ENCODE measurements at places on chromosomes 4 and X.

GRCh38 chrX:107764845-107765608 lies 10.6 kb downstream of the TSC22D3 start:
- no peak for DNase-seq

DNA sequence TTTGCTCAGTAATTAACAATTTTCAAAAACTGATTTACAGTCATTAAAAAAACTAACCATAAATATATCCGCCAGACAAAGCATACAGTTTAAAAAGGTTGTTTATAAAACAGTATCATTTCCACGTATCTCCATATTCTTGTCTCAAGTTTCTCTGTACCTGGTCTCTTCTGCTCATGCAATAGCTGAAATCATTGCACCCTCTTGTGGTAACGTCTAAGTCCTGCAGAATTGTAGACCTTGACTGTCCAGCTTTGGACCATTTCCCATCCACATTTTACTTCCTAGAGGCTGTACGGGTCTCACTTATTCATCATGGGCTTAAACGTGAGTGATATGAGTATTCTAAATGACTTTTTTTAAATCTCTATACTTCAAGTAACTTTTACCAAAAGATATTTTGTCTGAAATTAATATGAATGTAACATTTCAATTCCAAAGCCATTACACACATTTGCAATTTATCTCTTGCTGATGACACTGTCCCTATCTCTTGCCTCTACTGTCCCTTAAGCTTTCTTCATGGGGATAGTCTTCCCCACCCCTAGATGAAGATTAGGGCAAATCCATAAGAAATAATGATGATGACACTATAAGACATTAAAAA lies 118.5 kb downstream of the BTC start:
- peak; percentile 76 for DNase-seq

GRCh38 chr4:144647095-144647561 lies 1.2 kb downstream of the HHIP start:
- peak; percentile 51 for DNase-seq

- DNase-seq = no peak
Observed at GRCh38 chrX:22999696-23000223, at the start of gene DDX53. Gene DDX53, plus strand, starts transcription at chrX:22999960. Its CDS starts 98 bp downstream, at chrX:23000058.

DNA sequence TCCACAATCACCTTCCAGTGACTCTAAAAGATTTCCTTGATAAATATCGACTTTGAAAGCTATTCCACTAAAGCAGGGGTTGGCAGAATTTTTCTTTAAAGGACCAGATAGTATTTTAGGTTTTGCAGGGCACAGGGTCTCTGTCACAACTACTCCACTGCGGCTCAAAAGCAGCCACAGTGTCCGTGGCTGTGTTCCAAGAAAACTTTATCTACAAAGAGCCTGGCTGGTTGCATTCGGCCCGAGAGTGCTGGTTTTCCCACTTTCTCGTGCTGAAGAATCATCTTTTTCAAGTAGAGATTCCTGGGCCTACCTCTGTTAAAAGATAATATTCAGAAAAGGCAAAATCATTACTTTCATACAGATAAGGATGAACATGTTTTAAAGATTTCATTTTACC lies 55.6 kb downstream of the TSPAN7 start:
- no peak for DNase-seq

DNA sequence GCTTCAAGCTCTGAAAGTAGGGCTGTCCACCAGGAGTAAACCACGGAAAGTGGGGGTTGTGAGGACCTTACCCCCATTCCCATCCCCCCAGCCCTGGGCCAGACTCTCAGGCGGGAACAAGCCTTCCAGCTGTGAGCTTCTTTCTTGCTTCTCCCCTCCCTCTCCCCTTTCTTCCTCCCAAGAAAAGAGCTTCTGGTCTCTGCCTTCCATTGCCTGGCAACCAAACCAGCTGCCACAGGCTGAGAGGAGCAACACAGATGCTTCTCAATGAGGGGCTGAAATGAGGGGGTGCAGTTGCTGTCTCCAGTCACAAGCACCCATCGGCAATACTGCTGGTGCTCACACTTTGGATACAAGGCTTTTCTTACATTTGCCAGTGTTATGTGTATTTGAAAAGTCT lies 72.5 kb downstream of the SLC16A2 start:
- no peak for DNase-seq

GRCh38 chr4:35970366-35970960 lies 273.9 kb downstream of the ARAP2 start:
- no peak for DNase-seq

DNA sequence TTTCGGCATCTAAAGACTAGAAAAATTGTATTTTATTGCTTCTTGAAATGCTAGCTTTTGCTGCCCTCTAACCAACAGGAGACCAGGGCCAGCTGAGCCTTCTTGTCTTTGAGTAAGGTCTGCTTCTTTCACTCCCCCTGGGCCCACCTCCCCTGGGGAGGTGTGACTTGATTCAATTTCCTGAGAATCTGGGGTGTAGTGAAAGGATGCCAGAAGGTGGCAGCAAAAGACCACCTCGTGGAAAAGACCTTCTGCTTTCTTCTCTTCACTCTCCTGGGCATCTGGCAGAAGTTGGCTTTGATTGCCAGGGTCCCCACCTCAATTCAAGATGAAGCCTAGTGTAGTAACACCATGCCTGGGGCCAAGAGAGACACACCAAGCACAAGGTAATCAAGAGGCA lies 96.5 kb upstream of the MAOA start:
- peak; percentile 2 for DNase-seq

GRCh38 chrX:151902813-151903591 lies 9.7 kb upstream of the MAGEA4 start:
- peak; percentile 66 for DNase-seq

- no peak for DNase-seq
Observed at GRCh38 chrX:16089086-16089485, 34.3 kb upstream of the GRPR start.

DNA sequence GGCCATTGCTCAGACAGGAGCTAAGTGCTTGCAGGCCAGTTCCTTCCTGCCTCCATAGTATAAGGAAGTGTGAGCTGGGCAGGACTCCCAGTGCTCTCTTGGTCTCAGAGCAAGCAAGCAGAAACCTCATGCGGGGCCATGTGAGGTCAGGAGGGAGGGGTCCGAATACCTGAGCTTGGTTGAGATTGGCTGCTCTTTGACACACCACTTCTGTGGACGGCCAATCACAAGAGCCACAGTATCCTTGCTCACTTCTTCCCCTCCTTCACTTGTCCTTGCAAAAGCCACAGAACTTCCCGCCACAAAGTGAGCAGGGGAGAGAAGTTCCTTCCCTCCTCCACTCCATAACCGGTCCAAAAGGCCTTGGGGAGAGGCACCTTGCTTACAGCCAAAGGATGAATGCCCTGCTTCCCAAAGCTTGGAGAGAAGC lies 56.7 kb downstream of the PRPS1 start:
- DNase-seq = no peak

DNA sequence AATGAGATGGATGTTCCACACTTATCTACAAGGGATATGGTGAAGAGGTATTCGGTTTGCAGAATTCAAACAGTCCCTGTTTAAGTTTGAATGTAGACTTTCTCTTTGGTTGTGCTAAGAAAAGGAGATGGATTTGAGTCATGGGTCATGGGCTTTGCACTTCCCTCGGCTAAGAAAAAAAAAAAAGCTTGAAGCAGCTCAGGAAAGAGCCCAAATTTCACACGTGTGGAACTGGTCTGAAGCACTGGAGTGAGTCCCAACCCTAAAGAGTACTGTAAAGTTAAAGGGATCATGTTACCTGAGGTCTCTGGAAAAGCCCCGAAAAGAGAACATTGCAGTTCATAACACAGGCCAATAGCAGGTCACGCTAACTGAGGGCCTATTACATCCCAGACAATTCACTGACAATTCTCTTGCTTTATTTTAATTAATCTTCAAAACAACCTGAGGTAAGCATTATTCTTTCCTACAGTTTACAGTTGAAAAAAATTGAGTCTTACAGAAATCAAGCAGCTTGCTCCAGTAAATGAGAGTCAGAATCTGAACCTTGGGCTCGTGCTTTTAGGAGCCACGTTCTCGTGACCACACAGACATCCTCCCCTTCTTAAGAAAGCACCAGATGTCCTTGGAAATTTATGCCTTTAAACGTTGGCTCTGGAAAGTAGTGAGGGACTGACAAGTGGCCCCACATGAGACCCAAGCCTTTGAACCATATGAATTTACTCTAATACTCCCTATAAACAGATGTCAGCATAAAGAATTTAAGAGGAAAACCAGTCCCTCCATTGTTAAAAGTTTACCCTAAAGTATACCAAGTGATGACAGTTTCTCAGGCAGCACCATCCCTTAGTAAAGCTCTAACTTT lies 89.3 kb downstream of the MAD2L1 start:
- no peak for DNase-seq

DNA sequence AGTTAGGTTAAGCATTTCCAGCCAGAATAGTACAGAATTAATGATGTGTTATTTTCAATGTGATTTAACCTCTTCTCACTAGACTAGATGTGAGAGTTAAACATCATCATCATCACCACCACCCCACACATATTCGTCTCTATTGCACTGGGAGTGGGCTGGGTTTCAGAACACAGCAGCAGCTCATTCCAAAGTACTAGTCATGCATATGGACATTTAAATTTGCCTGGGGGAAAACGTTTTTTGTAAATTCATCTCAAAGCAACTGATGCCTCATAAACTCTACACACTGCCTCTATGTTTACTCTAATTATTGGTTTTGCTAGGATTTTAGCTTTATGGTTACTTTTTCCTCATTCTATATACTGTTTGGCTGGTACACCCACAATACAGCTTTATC lies 509.1 kb downstream of the PPP4R3C start:
- no peak for DNase-seq

- peak; percentile 80 for DNase-seq
Observed at GRCh38 chr4:161936625-161937550, 226.9 kb downstream of the FSTL5 start.

DNA sequence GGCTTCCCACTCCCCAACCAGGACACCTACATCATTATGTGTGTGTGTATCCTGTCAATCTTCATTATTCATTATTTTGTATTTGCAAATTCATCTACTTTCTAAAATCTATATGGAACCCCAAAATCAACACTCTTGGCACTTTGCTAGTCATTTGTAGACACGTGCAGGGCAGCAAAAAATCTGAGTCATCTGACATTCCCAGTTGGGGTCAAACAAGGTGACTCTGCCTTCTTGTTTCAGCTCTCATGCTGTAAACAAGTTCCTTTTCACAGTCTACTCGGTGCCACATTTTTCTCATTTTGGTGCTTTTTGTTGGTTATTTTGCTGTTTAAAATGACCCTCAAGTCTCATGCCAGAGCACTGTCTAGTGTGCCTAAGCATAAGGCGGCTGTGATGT lies 5.9 kb downstream of the MRFAP1L1 start:
- peak; percentile 33 for DNase-seq

DNA sequence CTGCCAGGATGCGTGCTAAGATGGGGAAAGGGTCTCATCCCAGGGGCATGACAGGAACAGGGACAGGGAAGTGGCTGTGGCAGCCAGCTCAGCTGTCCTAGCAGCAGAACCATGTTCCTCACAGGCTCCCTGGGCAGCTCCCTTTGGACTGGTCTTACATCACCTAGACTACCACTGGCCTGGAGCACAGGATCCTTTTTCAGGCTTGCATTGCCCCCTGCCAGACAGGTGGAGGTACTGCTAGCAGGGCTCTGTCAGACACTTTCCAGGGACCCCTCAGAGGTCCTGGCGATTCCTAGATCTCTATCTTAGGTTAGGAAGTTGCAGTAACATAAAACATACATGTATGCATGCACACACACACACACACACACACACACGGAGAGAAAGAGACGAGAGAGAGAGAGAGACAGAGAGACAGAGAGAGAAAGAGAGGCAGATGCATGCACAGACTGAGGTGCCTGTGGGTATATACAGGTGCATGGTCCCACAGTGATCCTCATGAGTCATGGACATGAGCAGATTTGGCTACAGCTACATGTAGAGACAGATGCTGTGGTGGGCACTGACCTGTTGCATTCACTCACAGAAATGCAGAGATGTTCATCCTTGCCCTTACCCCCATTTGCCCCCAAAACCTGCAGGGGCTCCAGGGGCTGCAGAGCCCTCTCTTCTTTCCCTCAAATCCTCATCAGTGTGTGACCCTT lies 63.6 kb downstream of the STARD8 start:
- DNase-seq = peak; percentile 53
